NCI-H1048 (cell line): ENCODE measurements at places on chromosomes 2 and 18.

- no peak for DNase-seq
These were observed 61.0 kb downstream of the MGAT5 start for GRCh38 chr2:134314681-134315368.

GRCh38 chr2:177315364-177315763 is 50.8 kb upstream of the NFE2L2 start:
- DNase-seq, result no peak

- no peak for DNase-seq
These were observed 70.0 kb downstream of the HS1BP3 start for GRCh38 chr2:20580690-20581437.

DNA sequence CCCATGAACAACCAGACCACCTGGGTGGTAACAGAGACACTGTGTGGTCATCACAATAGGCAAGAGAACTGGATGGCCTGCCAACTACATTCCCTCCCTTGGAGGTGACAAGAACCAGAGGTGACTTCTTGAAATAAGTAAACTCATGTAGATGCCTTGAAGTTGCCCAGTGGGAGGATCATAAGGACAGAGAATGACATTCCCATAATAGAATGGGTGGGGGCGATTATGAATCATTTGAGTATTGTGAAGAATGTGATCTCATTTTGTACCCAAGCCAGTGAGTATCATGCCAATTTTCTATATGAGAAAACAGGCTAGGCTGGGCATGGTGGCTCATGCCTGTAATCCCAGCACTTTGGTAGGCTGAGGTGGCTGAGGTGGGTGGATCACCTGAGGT is 211.4 kb upstream of the GYPC start:
- DNase-seq, result no peak

- no peak for DNase-seq
These were observed 8.9 kb upstream of the DGUOK start for GRCh38 chr2:73917696-73918207.

DNA sequence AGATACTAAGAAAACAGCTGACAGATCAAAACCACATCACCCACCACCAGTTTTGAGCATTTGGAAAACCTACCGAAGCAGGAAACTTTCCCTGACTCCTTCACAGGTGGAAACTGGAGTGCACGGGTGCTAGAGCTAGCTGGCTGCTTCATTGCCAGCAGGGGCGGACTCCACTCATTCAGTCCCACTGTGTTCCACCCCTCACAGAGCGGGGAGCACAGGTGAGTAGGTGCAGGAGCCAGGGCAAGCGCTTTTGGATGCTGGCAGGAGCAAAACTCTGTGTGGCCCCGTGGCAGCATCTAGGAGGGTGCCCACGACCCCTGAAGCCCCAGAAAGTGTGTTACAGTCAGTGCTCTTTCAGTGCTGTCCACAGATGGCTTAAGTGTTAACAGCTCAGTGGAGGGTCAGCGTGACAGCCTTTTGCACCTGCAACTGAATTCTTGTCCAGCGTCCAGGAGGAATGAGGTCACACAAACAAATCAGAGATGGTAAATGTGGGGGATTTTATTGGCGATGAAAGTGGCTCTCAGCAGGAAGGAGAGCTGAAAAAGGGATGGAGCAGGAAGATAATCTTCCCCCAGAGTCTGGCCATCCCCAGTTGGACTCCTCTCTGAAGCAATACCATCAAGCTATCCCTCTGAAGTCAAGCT is 71.1 kb downstream of the TMEM163 start:
- no peak for DNase-seq

GRCh38 chr18:63409301-63409700 is 13.0 kb downstream of the VPS4B start:
- no peak for DNase-seq

DNA sequence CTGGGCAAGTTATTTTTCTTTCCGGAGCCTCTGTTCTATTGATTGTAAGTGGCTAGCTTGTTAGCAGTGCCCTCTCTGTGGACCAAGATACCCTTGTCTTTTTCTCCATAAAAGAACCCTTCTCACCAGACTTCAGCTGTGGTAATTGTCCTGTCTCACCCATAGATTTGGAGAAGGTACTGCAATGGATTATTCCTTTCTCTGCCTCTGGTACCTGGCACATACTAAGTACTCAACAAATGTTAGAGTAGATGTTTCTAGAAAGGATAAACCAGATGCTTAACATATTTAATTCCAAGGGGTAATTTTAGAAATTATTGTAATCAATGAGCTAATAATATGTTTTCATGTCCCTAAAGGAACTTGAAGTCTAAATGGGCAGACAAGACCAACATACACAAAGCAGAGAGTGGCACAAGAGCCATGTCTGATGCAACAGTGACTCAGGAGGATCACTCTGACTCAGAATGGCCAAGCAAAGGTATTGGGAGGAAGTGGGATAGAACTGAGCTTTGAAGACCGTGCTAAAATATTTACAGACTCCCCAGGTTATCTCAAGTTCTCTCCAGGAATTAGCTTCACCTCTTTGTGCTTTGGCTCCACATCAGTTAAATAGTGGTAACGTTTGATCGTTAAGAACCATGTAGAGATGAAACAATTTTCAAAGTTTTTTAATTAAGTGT is 129.7 kb upstream of the OSR1 start:
- no peak for DNase-seq

- no peak for DNase-seq
These were observed 13.5 kb upstream of the ATP5MC3 start for GRCh38 chr2:175195012-175195411.

DNA sequence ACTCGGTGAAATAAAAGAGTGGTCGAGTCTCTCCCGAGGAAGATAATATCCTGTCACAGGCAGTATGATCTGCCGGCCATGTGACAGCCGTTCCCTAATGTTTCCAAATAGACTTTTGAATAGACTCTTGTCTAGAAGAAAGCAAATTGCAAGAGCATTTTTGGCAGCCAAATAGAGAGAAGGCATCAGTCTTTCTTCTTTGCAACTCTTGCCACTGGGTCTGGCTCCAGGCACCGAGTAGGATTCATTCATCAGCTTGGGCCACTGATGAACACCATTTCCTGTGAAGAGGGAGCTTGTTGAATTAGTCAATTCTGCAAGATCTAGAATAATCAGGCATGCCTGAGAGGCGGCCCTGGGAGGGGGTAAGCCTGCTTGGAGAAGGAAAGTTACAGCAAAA is 165.6 kb downstream of the KLHL29 start:
- no peak for DNase-seq

- DNase-seq, result no peak
These were observed 7.6 kb downstream of the BCL2 start for GRCh38 chr18:63312019-63312409.

GRCh38 chr2:208274748-208275147 is 8.7 kb downstream of the PIKFYVE start:
- DNase-seq, result no peak

DNA sequence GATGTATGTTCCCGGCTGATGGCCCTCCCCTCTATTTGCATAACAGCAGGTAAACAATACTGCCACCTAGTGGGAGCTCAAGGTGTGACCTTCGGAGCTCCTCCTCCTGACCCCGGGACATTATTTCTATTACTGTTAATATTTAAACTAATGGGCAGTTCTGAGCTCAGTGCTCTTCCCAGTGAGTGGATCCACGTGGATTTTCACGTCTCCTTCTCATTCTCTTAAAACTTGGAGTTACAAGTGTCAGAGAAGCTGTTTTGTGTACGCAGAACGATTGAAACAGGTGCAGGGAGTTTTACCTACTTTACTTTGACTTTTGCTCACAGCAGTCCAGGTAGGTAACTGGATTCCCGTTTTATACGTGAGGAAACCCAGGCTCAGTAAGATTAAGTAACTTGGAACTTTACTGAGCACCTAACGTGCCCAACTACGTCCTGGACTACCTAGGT is 127.3 kb downstream of the PRKCE start:
- DNase-seq, result peak; percentile 65

- DNase-seq, result no peak
These were observed 140.8 kb downstream of the FIGN start for GRCh38 chr2:163595028-163595427.

DNA sequence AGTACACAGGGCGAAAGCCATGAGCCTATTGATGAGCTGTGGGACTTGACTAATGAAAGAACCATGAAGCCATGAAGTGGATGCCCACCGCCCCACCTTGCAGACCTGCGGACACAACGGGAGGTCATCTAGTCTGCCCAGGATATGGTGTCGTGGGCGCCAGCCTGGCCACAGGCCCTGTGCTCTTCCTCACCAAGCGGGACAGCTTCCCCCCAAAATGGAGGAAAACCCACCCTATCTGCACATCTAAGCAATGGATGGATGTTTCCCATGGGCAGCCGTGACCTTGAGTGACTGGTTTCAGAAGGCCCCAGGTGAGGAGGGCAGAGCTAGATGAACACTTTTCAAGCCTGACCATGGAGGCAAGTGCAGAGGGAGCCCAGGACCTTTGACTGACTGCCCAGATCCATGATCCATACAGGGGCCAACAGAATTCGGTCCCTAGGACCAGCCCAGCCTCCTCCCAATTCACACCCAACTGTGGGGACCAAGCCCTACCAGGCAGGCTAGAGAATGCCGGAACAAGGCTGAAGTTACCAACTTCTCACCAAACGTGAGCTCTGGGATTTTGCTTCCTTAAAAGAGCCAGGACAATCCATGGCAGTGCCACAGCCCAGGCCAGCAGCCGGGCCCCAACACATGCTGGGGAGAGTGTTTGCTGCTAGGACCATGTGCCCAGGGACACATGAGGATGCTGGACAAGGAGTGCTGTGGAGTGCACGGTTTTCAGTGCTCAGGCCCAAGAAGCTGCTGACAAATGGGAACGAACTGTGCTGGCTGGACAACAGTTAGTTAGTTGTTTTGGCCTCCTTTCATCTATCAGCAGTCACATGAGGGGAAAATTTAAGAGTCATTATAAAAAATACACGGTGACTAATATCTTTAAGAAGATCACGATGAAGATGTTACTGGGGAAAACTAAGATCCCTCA is 249.4 kb downstream of the HDAC4 start:
- DNase-seq, result no peak

- DNase-seq, result no peak
These were observed 293.7 kb downstream of the DYSF start for GRCh38 chr2:71746946-71747501.

DNA sequence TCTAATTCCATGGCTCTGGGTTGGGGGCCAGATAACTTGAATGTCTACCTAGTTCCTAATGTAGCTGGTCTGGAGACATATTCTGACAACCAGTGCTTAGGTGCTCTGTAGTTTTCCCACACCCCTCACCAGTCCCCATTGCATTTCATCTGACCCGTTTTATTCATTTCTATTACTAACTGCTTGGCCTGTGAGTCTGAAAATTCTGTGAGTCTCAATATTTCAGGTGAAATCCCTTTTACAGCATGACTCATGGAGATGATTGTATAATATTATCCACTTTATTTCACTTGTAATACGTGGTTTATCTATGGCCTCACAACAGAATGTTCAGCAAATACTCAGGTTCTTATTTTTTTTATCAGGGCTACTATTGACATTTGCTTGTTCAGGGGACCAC is 103.7 kb upstream of the UGP2 start:
- no peak for DNase-seq

- DNase-seq, result no peak
These were observed 34.4 kb downstream of the CYP27C1 start for GRCh38 chr2:127185705-127186104.

GRCh38 chr2:192288295-192288694 is 93.6 kb upstream of the TMEFF2 start:
- no peak for DNase-seq

- DNase-seq, result no peak
These were observed 42.2 kb upstream of the TBR1 start for GRCh38 chr2:161373942-161374341.

DNA sequence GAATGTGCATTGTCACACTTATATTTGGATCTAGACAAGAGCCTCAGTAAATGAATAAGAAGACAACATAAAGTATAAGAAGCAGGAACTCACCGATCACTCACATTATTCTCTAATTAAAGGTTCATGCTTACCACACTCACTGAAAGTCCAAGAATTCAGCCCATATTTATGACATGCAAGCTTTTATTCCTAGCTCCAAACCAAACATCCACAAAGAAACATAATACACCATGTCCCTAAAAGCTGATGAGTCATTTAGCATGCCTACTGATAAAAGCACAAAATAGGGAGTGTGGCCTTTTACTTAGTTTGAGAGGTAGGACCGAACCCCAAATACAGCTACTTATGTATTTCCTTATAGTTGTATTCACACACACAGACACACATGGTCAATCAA is 1094.6 kb upstream of the CDH2 start:
- DNase-seq, result no peak

DNA sequence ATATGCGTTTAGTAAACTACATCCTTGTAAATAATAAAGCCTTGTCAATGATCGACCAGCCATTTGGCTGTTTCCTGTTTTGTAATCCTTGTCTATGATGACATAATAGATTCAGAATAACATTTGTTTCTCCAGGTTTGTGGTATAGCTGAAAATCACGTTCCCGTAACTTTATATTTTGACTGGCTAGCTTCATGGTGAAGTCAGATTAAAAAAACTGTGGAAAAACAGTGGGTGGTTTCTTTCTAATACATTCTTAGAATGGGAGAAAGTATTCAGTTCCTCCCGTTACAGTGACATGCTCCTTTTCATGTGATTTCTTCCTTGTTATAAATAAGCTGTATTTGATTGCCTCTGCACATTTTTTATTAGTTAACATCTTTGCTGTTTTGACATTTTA is 366.9 kb downstream of the NYAP2 start:
- no peak for DNase-seq

GRCh38 chr2:8571301-8571791 is 110.5 kb upstream of the ID2 start:
- no peak for DNase-seq

GRCh38 chr2:233474308-233475160 is 92.0 kb downstream of the USP40 start:
- no peak for DNase-seq

- DNase-seq, result no peak
These were observed 138.9 kb upstream of the NABP1 start for GRCh38 chr2:191539068-191539467.

GRCh38 chr2:177245010-177245422 is 19.5 kb downstream of the NFE2L2 start:
- no peak for DNase-seq

DNA sequence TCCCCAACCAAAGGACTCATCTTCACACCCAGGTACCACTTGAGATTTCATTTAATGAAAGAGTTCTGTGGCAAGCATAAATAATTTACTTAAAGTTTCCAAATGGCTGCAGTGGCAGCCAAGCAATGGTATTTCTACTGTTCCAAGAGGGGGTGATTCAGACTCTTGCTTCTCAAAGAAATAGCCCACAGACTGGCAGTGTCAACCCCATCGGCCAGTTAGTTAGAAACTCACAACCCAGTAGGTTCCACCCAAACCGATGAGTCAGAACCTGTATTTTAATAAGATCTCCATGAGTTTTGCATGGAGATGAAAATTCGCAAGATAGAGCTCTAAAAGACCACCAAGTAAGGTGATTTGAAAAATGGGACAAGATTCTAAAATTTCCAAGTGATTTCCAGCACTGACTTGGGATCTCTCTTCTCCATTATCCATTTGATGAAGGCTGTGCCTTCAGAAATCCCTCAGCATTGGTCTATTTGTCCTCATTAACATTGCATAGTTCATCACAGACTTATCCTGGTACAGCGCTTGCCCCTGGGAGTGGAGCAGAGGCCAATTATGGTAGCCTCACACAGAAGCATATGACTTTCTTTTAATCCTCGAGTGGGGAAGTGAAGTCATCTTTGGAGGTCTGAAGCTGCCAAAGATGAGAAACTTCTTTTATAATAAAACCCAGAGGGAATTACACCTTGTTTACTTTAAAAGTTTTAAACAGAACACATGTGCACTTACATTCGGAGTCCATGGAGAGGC is 361.4 kb upstream of the ID2 start:
- DNase-seq, result no peak

GRCh38 chr2:121483021-121483420 is 47.7 kb upstream of the RNU4ATAC start:
- no peak for DNase-seq
